Hepatocyte (in vitro differentiated cells): ENCODE measurements at places on chromosomes 5 and 9. TPM values are rescaled to one million over a fixed set of nuclear protein-coding genes. Genes with fewer than 3 reads are reported as not detected.

BAAT gene
- 41.8 and 45.2 TPM in 2 replicates for total RNA-seq

AIF1L gene
- total RNA-seq, result 4.2 and 5.3 TPM in 2 replicates

KIAA0825 gene
- 4.5 and 4.9 TPM in 2 replicates for total RNA-seq

PCDHB16 gene
- 2.2 and 3.4 TPM in 2 replicates for total RNA-seq

SPIN1 gene
- total RNA-seq, result 119 and 145 TPM in 2 replicates

DNA sequence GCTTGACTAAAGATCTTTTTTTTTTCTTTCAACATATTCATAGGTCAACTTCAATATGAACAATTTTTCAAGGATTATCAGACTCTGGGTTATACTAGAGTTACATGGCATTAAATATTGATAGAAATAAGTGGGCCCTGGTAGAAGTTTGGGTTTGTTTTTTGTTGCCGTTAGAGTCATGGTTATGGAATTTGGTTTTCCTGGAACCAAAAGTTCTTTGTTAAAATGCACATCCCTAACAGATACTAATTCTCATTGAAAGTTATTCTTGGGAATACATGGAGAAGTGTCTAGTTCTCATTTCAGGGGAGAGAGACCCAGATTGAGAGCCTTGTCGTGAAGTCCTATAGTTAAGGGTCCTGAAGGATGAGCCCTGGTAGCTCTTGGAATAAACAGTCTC lies 124.9 kb downstream of the FGF1 start:
- DNase-seq, result no peak

DNA sequence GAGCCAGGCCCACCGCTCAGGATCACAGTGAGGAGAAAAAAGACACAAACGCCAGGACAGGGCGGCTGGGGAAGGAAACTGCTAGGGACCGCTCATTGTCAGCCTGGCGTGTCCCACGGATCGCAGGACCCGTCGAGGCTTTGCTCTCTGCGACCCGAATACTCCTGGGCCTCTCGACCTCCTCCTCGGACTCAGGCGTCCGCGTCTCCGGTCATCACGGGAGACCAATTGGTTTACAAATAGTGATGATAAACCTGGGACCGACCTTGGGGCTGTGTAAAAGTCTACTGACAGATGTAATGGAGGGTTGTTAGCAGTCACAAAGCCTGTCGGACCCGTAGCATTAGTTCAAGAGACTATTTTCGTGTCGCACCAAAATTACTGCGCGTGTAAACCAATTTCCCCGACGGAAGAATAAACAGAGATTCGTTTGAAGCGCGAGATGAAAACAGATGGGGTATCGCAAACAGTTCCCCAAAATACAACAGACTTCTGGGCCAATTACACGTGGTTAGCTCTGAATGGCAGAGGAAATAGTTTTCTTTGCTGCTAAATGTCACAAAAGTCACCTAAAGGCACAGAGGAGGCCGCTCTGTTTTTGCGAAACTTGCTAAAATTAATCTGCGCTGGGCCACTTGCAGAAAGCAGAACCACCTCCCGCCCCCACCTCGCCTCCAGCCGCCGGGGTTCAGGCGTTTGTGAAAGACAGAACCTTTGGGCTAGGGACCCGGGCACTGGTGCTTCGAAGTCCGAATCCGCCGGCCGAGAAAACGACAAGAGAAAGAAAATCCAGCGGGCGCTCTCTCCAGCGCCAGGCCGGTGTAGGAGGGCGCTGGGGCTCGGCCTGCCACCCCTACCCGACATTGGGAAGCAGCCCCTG lies 67.6 kb downstream of the FOXD1 start:
- no peak for DNase-seq

DNA sequence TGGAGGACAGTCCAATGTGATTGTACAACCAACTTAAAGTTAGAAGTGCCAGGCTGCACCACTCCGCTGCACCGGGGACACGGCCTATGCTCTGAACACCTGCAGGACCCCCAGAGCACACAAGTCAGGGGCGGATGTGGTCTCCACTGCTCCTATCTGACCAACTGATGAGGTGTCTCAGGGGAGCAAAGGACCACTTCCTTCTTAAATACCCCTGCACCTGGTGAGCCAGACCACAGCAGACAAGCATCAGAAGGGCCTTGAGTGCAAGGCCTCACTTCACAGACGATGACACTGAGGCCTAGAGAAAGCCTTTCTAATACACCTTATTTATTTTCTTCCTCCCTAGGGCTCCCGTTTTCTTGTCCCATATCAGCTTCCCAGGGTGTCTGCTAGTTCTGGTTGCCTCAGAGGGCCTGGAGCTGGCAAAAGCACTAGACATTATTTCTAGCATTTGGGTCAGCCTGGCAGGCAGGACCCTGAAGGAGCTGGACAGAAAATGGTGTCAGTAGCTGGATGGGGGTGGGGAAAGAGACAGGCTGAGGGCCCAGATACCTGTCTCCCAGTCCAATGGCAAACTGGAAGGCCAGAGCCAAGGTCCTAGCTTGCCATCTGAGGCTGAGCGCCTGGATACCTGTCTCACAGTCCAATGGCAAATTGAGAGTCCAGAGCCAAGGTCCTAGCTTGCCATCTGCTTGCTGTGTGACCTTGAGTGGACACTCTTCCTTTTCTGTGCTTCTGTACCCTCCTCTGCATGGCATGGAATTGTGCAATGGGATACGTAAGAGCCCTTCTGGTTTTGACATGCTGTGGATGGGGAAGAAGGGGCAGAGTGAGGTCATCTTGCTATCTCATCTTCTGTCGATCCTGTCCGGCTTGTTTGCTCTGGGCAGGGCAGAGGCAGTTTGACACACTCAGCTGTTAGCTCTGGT lies 9.0 kb downstream of the CCDC69 start:
- DNase-seq, result peak; percentile 28

DNA sequence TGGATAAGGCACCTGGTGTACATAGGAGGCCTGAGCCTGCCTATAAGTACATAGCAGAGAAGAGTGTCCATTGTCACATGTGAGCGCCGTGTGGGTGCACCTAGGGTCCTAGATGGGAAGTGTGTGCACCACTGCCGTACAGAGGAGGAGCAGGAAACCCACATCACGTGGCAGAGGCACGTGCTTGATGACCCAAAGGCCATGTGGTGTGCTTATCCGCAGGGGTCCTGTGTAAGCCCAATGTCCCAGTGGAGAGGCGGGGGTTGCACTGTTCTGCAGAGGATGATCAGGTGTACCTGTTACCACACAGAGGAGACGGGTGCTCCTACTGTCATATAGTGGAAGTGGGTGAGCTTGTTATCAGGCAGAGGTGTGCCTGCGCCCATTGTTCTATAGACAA lies 354.1 kb upstream of the IRX2 start:
- DNase-seq, result no peak

GRCh38 chr5:14630671-14631070 lies 33.8 kb upstream of the OTULIN start:
- no peak for DNase-seq

DNA sequence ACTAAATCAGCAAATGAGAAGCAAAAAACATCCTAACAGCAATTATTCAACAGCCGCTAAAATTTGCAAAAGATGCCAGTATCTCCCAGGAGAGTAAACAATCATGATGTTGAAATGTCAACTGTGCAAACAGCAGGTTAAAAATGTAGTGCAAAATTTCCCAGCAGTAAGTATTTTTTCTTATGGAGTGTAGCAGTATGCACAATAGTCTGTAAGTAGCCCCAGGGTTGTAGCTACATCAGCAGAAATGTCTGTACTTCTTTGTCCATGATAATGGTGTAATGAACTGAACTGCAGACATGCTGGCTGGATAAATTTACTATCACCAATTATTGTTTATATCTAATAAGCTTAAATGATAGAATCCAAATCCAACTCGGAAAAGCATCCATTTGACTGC lies 31.4 kb downstream of the GRIN3A start:
- no peak for DNase-seq

DNA sequence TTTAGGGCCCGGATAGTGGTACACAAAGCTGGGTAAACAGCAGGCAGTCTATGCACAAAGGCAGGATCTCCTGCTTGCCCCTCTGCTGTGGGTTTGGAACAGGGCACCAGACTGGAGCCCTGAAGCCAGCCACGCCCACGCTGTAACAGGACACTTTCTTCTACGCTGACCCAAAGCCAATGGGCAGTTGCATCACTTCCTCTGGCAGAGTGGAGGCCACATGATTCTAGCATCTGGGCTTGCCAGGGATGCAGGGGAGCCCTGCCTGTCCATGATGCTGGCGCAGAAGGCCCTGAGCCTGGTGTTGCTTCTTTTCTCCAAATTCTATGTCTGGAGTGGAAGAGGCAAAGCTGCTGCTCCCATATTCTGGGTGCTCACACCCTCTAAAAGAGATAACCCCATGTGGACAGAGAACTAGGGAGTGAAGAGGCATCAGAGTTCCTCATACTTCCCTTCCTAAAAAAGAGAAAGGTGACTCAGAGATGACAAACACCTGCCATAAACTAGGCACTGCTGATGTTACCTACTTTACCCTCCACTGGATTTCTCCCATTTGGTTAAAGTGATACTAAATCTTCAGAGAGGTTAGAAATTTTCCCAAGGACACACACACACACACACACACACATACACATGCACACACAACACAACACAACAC lies 260.3 kb upstream of the KLF4 start:
- peak; percentile 62 for DNase-seq

GRCh38 chr5:80867233-80867632 lies 92.9 kb upstream of the RASGRF2 start:
- no peak for DNase-seq

- DNase-seq, result no peak
Observed at GRCh38 chr5:142876817-142877216, 106.6 kb downstream of the ARHGAP26 start.

GRCh38 chr5:90871391-90871991 lies 312.9 kb downstream of the ADGRV1 start:
- no peak for DNase-seq

DNA sequence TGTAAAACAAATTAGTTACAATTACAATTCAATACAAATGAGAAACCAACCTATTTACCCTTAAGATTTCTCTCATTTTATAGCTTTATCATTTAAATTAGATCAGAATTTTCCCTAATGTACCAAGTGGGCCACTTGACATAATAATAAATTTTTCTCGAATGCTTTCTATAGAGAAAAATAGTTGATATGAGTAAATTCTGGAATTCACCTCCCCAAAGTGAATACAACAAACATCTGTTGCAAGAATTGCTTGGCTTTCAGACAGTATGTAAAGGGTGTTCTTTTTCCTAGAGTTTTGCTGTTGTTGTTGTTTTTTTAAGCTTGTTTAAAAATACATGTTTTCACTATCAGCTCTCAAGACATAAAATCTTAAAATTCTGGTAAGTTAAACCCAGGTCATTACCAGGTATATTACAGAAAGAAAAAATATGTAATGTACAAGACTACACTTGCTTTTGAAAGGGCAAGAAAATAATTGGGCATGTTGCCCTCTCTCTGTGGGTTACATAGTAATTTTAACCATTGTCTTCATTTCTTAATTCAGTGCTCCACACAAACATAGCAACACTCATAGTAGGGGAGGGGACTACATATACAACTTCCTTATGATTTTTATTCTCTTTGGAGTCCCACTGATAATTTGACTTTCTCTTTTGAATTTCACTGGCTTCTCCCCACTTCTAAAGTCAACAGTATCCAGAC lies 200.6 kb downstream of the ARL15 start:
- no peak for DNase-seq

- DNase-seq, result peak; percentile 25
Observed at GRCh38 chr9:14438232-14439021, 124.5 kb upstream of the NFIB start.
